Stimulated activated naive CD8-positive, alpha-beta T cell treated with anti-CD3 and anti-CD28 coated beads, Interleukin-15, Interleukin-2, amounts not matched to agents 100 U/mL and 50 U/mL, for 24 hours (primary cell): ENCODE measurements at places on chromosomes 4 and X.

GRCh38 chr4:19809989-19810388 lies 441.7 kb upstream of the SLIT2 start:
- DNase-seq: no peak

- no peak for DNase-seq
Measured at GRCh38 chrX:113192418-113192817, 351.8 kb upstream of the AMOT start.

GRCh38 chr4:155450676-155451075 lies 73.9 kb upstream of the MAP9 start:
- DNase-seq: no peak

GRCh38 chr4:40055511-40055862 lies 1.2 kb upstream of the N4BP2 start:
- DNase-seq: peak; percentile 55

DNA sequence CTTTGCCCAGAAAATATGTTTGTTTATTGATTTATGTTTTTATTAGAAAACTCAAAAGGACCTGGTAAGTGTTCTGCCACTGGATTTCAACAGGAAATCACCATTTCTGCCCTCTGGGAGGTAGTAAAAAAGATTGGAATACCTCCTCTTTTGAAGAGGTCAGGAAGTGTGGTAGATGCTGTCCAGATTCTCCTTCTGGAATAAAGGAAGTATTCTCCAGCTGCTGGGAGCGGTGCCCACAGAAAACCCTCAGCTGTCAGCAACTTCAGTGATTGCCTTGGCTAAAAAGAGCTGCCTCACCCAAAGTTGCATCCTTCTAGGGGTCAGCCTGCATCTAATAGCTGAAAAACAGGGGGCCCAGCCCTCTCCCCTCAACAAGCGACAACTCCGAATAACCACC lies 13.8 kb upstream of the ZNF674 start:
- DNase-seq: no peak

GRCh38 chr4:77834403-77834802 lies 15.2 kb upstream of the CNOT6L start:
- no peak for DNase-seq

GRCh38 chr4:61994036-61994435 lies 793.9 kb downstream of the ADGRL3 start:
- DNase-seq: no peak

DNA sequence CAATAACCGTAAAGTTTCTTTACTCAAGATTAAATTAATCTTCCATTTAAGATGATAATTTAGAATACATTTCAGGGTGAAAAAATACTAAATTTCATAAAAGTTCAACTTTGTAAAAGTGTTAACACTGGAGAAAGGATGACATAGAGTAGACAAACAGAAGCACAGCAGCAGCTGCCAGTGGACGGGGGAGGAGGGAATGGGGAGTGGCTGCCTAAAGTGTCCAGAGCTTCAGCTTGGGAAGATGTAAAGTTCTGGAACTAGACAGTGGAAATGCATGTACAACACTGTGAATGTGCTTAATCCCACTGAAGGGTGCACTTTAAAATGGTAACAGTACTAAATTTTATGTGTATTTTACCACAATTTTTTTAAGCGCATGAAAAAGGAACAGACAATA lies 39.9 kb downstream of the RELL1 start:
- no peak for DNase-seq

DNA sequence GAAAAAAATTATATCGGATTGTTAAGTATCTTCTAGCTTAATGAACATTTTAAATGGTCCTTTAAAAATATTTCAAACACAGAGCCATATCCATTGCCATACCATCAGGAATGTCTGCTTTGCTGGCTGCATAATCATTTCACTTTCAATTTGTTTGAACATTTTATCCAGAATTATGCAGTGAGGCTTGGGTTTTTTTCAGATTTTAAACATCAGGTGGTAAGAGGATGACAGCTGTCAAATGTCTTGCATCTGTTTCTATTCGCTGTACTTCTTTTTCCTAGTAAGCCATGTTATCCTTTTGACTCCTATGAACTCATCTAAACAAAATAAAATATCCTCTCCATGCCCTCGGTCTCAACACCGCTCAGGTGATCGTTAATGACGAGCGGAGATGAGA lies 802 bp downstream of the RFC1 start:
- DNase-seq: no peak
